ENCODE measurements at places on chromosomes 2 and 18. TPM values are rescaled to one million over a fixed set of nuclear protein-coding genes. Genes with fewer than 3 reads are reported as not detected.

- DNase-seq, result no peak
Observed at GRCh38 chr2:28463893-28464292, 32.0 kb upstream of the PLB1 start.

GRCh38 chr2:110143982-110144381 is 28.4 kb upstream of the MALL start:
- DNase-seq, result no peak

Gene GREB1L
- 2.1 TPM for total RNA-seq

Gene MYCN
- total RNA-seq, result 0.71 TPM

Gene ZNF385B
- total RNA-seq, result 3.2 TPM

Gene POTEC
- total RNA-seq, result not detected

- no peak for DNase-seq
Observed at GRCh38 chr2:241666627-241667400, 19.8 kb downstream of the DTYMK start.

GRCh38 chr18:11149441-11150270 is at the start of gene PIEZO2:
Gene PIEZO2 (minus strand): TSS chr18:11149569. CDS start chr18:11148588, 981 bp downstream.
- DNase-seq, result peak; percentile 84

- DNase-seq, result no peak
Observed at GRCh38 chr2:203591642-203592041, 56.5 kb upstream of the RAPH1 start.

Data from sigmoid colon (tissue), 7 donors.